Stimulated activated naive CD8-positive, alpha-beta T cell treated with anti-CD3 and anti-CD28 coated beads, Interleukin-15, Interleukin-2, amounts not matched to agents 100 U/mL and 50 U/mL, for 24 hours (primary cell): ENCODE measurements at places on chromosomes 1 and 21.

GRCh38 chr1:92759361-92759760 lies 25.5 kb downstream of the EVI5 start:
- DNase-seq = no peak

- DNase-seq = no peak
These were observed 95.1 kb upstream of the F3 start for GRCh38 chr1:94636624-94637023.

GRCh38 chr1:228508840-228509415 lies 21.7 kb downstream of the RNF187 start:
- no peak for DNase-seq

DNA sequence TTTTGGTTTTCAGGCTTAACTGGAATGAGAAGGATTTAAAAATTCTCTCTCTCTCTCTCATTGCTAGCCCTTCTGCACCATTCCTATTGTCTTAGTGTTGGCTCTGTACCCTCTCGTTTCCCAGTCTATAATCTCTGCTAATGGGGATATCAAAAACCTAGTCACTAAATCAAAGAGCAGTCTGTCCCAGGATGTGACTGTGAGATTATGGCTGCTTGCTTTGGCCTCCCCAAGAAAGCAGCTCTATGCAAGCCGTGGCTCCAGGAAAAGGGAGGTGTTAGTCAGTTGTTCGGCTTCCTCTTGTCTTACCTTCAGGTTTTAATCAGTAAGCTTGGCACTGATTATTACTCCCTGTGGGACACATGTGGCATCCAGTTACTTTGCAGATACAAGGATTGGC lies 468.8 kb downstream of the USP25 start:
- no peak for DNase-seq

DNA sequence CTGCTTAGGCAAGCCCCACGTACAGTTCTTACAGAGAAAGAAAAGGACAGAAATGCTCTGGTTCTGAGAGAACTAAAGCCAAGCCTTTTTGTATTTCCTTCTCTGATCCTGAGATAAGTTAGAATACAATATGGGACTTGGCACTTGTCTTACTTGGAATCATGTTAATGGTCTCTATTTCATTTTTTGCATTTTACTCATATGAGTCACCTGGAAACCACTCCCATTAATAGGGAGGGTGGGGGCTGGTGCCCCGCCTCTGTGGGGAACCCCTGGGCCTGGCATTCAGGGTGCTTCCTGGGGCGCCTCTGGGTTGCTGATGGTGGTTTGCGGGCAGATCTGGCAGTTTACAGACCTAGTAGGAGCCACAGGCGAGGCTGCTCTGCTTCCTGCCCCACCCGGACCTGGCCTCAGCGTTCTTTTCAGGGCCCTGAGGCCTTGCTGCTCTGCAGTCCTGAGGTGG lies 26.7 kb downstream of the TSPAN2 start:
- DNase-seq = peak; percentile 87

DNA sequence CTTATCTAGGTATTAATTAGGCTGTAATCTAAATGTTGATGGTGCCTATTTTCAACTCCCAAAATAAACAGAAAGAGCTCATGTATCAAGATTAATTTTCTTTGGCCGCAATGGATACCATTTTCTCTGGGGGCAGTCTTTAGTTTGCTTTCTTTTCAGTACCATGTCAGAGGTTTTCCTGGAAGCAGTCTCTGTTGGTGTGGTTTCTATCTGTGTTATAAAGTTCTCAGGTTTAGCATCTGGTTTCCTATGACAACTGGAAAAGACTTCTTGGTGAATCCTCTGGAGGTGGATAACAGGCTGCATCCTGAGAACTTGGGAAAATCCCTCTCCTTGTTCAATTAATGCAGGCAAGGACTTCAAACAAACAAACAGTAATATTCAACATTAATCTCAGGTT lies 38.7 kb upstream of the BATF3 start:
- DNase-seq = no peak
